ENCODE measurements at places on chromosomes 6 and 20. TPM values are rescaled to one million over a fixed set of nuclear protein-coding genes. Genes with fewer than 3 reads are reported as not detected.

- H3K27ac ChIP-seq: no peak overlapping the region
- H3K27me3 ChIP-seq: no peaks in the 10 kb centered on the region
- no peaks in the 10 kb centered on the region for H3K4me1 ChIP-seq
- no peak overlapping the region for H3K4me3 ChIP-seq
These were observed 353.1 kb downstream of the LAMA2 start for GRCh38 chr6:129236001-129236517.

OXT gene
- total RNA-seq: not detected

GRCh38 chr6:98947411-98948292 lies at the start of gene FBXL4:
TSS of gene FBXL4 (minus strand) at chr6:98947946. CDS start at chr6:98926988, 20,958 bp downstream.
- DNase-seq: peak; percentile 94
- no peaks in the 10 kb centered on the region for H3K27me3 ChIP-seq
- no peaks in the 10 kb centered on the region for H3K36me3 ChIP-seq
- peak within 1 kb of the TSS; percentile 88 for H3K4me3 ChIP-seq

DNA sequence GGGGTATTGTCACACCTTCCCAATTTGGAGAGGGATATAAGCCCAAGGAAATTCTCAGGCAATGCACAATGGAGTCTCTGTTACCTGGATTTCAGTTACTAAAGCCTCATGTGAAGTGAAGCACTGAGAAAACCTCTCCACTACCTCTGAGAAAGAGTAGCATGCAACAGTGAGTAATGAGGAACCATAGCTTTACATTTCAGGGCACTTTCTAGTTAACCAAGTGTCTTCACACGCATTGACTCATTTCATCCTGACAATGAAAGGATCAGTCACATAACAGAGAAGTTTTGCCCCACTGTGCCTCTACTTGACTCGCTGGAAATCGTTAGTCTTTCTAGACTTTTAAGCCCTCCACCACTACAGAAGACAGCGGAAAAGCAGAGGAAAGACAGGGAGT lies 86.2 kb upstream of the ARID1B start:
- no peak for DNase-seq
- H3K27ac ChIP-seq: no peak overlapping the region

DNA sequence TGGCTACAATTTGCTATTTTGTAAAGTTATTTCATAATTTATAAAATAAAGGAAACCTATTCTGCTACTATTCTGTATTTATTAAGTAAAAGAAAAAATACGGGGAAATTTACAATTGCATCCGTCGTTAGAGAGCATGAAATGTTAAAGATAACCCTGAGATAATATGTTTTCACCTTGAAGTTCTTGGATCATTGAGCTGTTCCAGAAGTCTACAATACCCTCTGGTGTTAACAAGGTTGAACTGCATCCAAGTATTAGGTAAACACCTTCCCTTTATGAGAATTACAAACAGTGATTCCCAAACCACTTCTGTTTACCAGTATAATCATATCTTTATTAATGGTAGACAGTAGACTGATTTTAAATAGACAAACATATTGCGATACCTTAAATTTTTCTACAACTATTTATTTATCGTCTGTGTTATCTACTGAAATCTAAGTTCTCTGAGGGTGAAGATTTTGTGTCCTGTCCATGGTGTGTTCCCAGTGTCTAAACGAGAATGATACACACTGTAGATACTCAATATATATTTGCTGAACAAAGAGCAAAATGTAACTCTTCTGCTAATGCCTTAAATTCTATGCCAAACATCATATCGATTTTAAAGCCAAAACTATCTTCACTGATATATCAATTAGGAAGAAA lies 28.2 kb downstream of the TBC1D32 start:
- no peak overlapping the region for H3K27ac ChIP-seq
- DNase-seq: no peak
- H3K4me3 ChIP-seq: no peak overlapping the region
- no peaks in the 10 kb centered on the region for H3K4me1 ChIP-seq
- no peaks in the 10 kb centered on the region for H3K27me3 ChIP-seq

GRCh38 chr6:129744201-129744879 lies 34.4 kb upstream of the ARHGAP18 start:
- DNase-seq: no peak
- no peaks in the 10 kb centered on the region for H3K4me1 ChIP-seq

GRCh38 chr6:44297063-44298038 lies 15.8 kb downstream of the AARS2 start:
- H3K4me1 ChIP-seq: peaks cover 8% of the 10 kb centered on the region
- no peak overlapping the region for H3K27ac ChIP-seq
- no peak overlapping the region for H3K4me3 ChIP-seq
- DNase-seq: peak; percentile 72
- no peaks in the 10 kb centered on the region for H3K36me3 ChIP-seq
- H3K27me3 ChIP-seq: peaks cover 7% of the 10 kb centered on the region

- no peaks in the 10 kb centered on the region for H3K36me3 ChIP-seq
- H3K4me1 ChIP-seq: no peaks in the 10 kb centered on the region
- no peak overlapping the region for H3K27ac ChIP-seq
- H3K27me3 ChIP-seq: no peaks in the 10 kb centered on the region
- no peak overlapping the region for H3K4me3 ChIP-seq
These were observed 11.9 kb downstream of the OR12D1 start for GRCh38 chr6:29426654-29427053.

GRCh38 chr6:34195726-34196115 lies 41.0 kb upstream of the HMGA1 start:
- no peak for DNase-seq
- no peak overlapping the region for H3K27ac ChIP-seq
- no peaks in the 10 kb centered on the region for H3K36me3 ChIP-seq
- H3K27me3 ChIP-seq: no peaks in the 10 kb centered on the region
- H3K4me3 ChIP-seq: no peak overlapping the region

DNA sequence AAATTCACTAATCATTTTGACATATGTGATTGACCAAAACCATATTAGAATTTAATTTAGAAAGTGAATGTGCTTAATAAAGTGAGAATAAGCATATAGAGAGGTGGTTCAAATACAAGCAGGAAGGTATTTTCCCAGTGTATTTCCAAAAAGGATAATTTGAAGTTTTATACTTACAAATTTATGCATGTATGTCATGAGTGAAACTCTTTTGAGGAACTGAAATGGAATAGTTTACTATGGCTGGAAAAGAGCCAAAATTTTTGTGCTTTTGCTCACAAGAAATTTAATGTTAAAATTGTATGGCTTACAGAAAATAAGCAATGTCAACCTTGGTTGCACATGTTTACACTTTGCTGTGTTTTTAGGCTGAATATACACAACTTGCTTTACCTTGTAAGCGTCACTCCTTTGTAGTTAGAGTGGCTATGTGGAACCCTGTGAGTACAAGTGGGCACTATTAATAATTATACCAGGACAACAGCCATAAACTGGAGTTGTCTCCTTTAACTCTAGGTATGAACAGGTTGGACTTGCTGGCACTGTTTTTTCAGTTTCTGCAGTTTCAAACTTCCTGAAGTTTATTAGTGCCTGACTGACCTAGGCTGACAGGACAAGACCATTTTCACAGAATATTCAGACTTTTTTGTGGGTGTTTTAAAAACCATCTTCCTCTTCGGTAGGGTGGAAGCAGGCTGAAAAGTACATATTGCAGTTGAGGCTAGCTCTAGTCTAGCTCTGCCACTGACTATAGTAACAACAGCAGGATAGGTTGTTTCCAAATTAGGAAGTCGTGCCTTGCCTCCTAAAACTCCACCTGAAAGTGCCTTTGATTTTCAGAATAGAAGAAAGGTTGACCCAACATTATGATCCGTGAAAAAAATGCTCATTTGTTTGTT lies 6.0 kb downstream of the AFDN start:
- H3K27me3 ChIP-seq: no peaks in the 10 kb centered on the region
- H3K4me3 ChIP-seq: no peak overlapping the region
- no peak for DNase-seq
- H3K4me1 ChIP-seq: peaks cover 59% of the 10 kb centered on the region
- no peaks in the 10 kb centered on the region for H3K36me3 ChIP-seq

- H3K36me3 ChIP-seq: no peaks in the 10 kb centered on the region
- DNase-seq: no peak
- H3K4me3 ChIP-seq: no peak overlapping the region
- H3K27me3 ChIP-seq: no peaks in the 10 kb centered on the region
- H3K4me1 ChIP-seq: peaks cover 7% of the 10 kb centered on the region
These were observed 58.9 kb upstream of the RREB1 start for GRCh38 chr6:7048894-7049293.
